ENCODE measurements at places on chromosomes 1 and 21.

DNA sequence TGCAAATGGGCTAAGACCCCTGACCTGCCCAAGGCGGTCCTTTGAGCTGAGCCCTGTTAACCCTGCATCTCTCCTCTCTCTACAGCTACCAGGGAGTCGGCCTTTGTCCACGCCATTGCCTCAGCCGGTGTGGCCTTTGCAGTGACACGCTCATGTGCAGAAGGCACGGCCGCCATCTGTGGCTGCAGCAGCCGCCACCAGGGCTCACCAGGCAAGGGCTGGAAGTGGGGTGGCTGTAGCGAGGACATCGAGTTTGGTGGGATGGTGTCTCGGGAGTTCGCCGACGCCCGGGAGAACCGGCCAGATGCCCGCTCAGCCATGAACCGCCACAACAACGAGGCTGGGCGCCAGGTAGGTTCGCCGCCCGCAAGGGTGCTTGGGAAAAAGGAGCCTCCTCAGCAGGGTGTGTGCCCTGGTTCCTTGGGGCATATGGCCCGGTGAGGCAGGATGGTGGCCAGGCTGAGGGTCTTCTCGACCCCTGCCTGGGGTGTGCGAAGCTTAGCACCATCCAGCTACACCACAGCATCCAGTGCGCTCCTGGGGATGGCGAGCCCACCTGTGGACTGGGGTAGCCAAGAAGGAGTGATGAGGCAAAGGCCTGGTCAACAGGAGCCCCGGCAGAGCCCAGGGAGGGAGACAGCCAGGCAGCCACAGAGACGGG is 31.8 kb upstream of the ARF1 start:
- DNase-seq, result no peak

GRCh38 chr21:25963181-25963580 is 207.4 kb downstream of the APP start:
- no peak for DNase-seq

DNA sequence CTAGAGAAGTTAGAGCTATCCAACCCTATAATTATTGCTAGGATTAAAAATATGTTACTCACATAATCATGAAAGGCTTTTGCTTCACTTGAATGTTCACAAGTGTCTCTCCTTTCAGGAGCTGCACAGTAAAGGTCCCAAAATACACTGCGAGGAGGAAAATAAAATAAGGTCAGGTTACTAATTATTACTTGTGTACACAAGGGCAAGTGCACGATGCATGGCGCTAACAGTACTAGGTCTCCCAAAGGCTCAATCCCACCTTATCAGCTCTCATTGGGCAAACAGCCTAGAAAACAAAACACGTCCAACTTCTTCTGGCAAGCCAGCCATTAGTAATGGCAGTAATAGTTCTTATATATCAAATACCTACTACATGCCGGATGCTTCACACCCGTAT is 4.4 kb downstream of the SSBP3 start:
- DNase-seq, result no peak

DNA sequence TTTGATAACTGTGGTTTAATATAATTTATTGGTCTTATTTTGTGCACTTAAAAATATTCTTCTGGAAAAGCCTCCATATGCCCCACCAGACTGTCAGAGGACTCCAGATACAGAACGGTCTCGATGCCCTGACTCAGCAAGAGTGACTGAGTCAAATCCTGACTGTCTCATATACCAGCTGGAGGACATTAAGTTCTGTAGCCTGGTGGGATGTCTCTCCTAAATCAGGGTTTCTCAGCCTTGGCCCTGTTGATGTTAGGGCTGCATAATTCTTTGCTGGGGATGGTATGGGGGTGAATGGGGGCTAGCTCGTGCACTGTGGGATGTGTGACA is 67.7 kb upstream of the TLR5 start:
- DNase-seq, result no peak

DNA sequence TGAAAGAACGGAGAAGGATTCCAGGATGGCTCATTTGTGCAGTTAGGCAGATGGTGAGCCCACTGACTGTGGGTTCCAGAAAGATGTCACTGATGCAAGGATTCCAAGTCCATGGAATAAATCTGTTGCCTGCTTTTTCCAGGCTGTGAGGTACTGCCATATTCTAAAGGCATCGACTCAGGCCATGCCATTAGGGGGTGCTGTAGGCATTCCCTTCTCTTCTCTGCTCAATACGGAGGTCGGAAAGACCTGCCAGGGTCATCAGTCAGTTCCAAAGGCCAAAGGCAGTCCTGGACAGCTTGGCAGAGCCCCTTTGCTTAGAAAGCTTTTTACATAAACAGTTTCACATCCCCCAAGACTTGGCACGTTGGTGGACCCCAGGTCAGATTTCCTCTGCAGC is 31.7 kb upstream of the TMEM125 start:
- DNase-seq, result peak; percentile 13

DNA sequence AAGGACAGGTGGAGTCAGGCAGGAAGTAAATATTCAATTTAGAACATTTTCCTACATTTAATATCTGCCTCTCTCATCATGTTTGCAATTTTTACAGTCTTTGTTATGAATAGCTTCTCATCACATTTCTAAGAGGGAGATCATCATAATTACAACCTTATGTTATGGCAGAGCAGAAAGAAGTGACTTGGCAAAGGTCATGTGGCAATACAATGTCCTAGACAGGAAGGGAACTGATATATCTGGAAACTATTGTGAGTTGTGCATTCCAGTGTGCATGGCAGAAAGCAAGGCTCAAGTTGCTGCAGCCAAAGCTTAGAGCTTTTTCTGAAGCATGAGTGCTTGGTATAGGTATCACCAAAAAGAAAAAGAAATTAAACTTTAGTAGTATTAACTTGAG is 43.8 kb upstream of the PRRX1 start:
- no peak for DNase-seq

All from activated T-helper 1 cell treated with anti-CD3 and anti-CD28 coated beads, Interleukin-12 subunit alpha, Interleukin-12 subunit beta, Interleukin-2, Interleukin-4 antibody, amounts not matched to agents 30 ng/mL and 10 ng/mL and 1 ng/mL, durations not matched to agents 14 hours and 24 hours and 36 hours (primary cell).